Activated naive CD8-positive, alpha-beta T cell treated with anti-CD3 and anti-CD28 coated beads, Interleukin-2, amount 10 ng/mL, durations not matched to agents 7 days and 5 days (primary cell): ENCODE measurements at places on chromosomes 6 and 20. TPM values are rescaled to one million over a fixed set of nuclear protein-coding genes. Genes with fewer than 3 reads are reported as not detected.

Gene FOXQ1
- not detected for total RNA-seq

Gene EYS
- total RNA-seq: not detected

DNA sequence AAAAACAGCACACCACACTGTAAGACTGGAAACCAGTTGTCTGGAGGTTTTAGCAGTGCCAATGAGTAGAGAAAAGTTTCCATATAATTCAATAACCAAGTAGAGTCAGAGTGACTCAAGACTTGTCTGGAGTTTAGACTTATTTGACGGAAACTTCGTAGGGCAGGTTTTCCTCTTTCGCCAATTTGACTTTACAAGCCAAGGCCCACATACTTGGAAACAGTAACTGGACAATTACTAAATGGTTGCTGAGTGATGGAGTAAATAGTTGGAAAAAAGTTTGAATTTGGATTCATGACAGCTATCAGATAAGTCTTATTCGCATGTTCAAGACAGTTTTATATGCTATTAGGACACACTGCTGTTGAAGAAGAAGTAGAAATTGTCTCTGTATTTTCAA is 48.1 kb upstream of the CTAGE9 start:
- DNase-seq: no peak
- H3K27ac ChIP-seq: no peak overlapping the region
- H3K4me3 ChIP-seq: no peak overlapping the region
- H3K27me3 ChIP-seq: peaks cover 20% of the 10 kb centered on the region
- no peaks in the 10 kb centered on the region for H3K36me3 ChIP-seq
- H3K4me1 ChIP-seq: no peaks in the 10 kb centered on the region

- no peak for DNase-seq
- H3K4me3 ChIP-seq: no peak overlapping the region
- H3K4me1 ChIP-seq: peaks cover 31% of the 10 kb centered on the region
- H3K27me3 ChIP-seq: no peaks in the 10 kb centered on the region
- no peak overlapping the region for H3K27ac ChIP-seq
Observed at GRCh38 chr6:45314146-45314545, 14.0 kb upstream of the RUNX2 start.

DNA sequence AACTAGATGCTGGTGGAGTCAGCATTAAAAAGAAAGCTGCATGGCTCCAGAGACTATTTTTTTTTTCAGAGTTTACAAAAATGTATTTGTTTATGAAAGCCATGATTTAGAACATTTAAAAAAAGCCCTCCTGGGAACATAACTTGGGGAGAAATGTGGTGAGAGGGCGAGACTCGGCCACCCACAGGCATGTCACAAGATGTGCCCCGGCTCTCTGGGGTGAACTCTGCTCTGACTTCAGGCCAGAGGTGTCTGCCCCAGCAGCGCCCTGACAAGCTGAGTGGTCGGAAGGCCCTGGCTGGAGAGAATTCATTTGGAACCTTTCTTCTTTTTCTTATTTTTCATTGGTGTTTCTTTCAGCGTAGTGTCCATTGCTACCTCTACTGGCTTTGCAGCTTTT is 21.7 kb upstream of the RFPL4B start:
- H3K27me3 ChIP-seq: peaks cover 20% of the 10 kb centered on the region
- no peaks in the 10 kb centered on the region for H3K36me3 ChIP-seq
- DNase-seq: no peak
- H3K27ac ChIP-seq: no peak overlapping the region

GRCh38 chr6:90219209-90219985 is 77.2 kb downstream of the BACH2 start:
- peaks cover 25% of the 10 kb centered on the region for H3K36me3 ChIP-seq
- no peak for DNase-seq
- no peak overlapping the region for H3K4me3 ChIP-seq
- no peaks in the 10 kb centered on the region for H3K27me3 ChIP-seq

GRCh38 chr6:36063318-36064060 is 35.9 kb downstream of the MAPK14 start:
- H3K27me3 ChIP-seq: no peaks in the 10 kb centered on the region
- H3K36me3 ChIP-seq: peaks cover 35% of the 10 kb centered on the region
- H3K4me1 ChIP-seq: peaks cover 14% of the 10 kb centered on the region

GRCh38 chr20:31573555-31574321 is 31.4 kb upstream of the ID1 start:
- H3K27me3 ChIP-seq: no peaks in the 10 kb centered on the region
- peak overlapping the region; percentile 87 for H3K27ac ChIP-seq
- H3K36me3 ChIP-seq: no peaks in the 10 kb centered on the region
- H3K4me3 ChIP-seq: peak overlapping the region; percentile 93
- H3K4me1 ChIP-seq: peaks cover 18% of the 10 kb centered on the region
- no peak for DNase-seq

Gene HDGFL1
- not detected for total RNA-seq

GRCh38 chr6:7246401-7247178 is 66.4 kb downstream of the SSR1 start:
- H3K4me1 ChIP-seq: peaks cover 9% of the 10 kb centered on the region
- peaks cover 8% of the 10 kb centered on the region for H3K36me3 ChIP-seq
- H3K27ac ChIP-seq: no peak overlapping the region
- H3K4me3 ChIP-seq: no peak overlapping the region
- no peaks in the 10 kb centered on the region for H3K27me3 ChIP-seq

- peaks cover 8% of the 10 kb centered on the region for H3K36me3 ChIP-seq
- peak overlapping the region; percentile 13 for H3K4me3 ChIP-seq
- H3K4me1 ChIP-seq: peaks cover 5% of the 10 kb centered on the region
- H3K27me3 ChIP-seq: peaks cover 81% of the 10 kb centered on the region
- DNase-seq: no peak
- H3K27ac ChIP-seq: no peak overlapping the region
Observed at GRCh38 chr6:84771756-84772356, 7.5 kb upstream of the TBX18 start.

DNA sequence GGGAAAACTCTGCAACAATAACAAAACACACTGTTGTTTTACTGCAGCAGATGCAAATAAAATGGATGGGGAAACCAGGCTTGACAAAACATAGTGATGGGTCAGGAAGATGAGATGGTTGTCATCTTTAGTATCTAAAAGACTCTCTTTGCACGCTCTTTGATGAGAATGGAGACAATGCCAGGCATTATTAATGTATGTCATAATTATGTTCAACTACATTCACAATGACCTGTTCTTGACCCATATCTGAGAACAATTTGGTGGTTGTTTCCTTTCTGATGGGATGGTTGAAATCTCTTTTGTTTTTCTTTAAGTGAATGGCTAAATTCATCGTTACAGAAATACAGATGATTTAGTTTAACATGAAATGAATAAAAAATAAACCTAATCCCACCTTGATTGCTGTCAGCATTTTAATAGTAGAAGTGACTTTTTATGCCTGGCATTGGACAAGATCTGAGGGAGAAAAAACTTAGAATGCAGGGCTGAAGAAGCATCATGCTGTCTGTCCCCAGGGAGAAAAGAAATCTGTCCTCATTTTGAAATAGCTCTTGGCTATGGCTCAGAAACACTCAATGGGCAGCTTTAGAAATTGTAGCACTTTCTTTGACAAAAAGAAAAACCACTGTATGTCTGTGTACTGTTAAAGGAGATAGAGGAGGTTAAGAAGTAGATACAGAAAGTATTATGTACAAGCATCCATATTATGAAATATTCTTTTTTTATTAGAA is 12.4 kb upstream of the GRIK2 start:
- no peak overlapping the region for H3K4me3 ChIP-seq
- no peaks in the 10 kb centered on the region for H3K4me1 ChIP-seq
- no peaks in the 10 kb centered on the region for H3K27me3 ChIP-seq
- no peaks in the 10 kb centered on the region for H3K36me3 ChIP-seq
- H3K27ac ChIP-seq: no peak overlapping the region
- DNase-seq: no peak

DNA sequence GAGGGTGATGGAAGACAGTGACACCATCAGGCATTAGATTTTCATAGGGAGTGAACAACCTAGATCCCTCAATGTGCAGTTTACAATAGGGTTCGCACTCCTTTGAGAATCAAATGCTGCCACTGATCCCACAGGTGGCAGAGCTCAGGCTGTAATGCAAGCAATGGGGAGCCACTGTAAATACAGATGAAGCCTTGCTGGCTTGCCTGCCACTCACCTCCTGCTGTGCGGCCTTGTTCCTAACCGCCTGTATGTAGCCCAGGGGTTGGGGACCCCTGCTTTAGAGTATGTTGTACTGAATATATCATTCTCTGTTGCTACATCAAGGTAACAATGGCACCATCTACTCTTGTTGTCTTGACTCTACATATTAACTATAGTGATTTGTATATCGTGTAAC is 37.1 kb downstream of the TPD52L1 start:
- H3K27me3 ChIP-seq: peaks cover 14% of the 10 kb centered on the region
- H3K27ac ChIP-seq: no peak overlapping the region
- no peaks in the 10 kb centered on the region for H3K36me3 ChIP-seq
- no peak for DNase-seq

Gene GJA10
- total RNA-seq: not detected

DNA sequence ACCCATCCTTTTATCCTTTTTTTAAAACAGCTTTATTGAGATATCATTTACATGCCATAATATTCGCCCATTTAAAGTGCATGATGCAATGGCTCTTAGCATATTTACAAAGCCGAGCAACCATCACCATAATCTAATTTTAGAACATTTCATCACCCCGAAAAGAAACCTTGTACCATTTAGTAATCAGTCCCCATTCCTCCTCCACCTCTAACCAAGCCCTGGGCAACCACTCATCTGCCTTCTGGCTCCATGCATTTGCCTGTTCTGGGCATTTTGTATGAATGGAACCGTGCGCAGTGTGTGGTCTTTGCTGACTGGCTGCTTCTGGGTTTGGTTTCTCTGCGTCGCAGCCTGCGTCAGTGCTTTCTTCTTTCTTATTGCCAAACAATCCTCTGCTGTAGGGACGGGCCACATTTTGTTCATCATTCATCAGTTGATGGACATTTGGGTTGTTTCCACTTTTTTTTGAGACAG is 10.2 kb upstream of the EEF1A2 start:
- peaks cover 6% of the 10 kb centered on the region for H3K4me1 ChIP-seq
- no peak for DNase-seq
- H3K36me3 ChIP-seq: no peaks in the 10 kb centered on the region

Gene NMBR
- total RNA-seq: not detected

DNA sequence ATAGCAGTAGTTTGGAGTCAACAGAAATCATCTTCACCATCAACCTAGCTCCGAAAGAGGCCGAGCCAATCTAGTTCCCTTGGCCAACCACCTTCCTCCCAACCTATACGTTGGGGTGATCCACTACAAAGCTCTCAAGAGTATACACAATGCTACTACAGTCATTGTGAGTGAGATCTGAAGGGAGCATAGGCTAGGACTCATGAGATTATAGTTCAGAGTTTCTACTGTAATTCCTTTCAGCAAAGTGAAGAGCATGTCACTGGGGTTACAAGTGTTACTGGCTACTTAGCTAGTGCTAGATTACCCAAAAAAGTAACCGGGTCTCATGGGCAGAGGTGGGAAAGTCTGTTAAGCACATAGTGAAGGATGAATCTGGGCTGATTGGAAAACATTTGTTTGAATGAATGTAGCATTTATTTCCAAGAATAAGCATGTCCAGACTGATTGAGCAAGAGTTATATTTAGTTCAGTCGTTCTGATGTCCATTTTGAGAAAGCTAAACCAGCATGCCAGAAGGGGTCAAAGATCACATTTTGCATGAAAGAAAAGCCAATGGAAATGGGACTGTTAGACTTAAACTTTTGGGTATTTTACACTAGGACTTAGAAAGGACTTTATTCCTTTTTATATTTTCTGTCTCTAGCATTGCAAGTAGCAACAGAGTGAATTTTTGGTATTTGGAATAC is 10.5 kb upstream of the ESR1 start:
- no peak overlapping the region for H3K4me3 ChIP-seq
- H3K36me3 ChIP-seq: no peaks in the 10 kb centered on the region
- no peak for DNase-seq
- peaks cover 25% of the 10 kb centered on the region for H3K27me3 ChIP-seq
- H3K4me1 ChIP-seq: no peaks in the 10 kb centered on the region
- H3K27ac ChIP-seq: no peak overlapping the region

DNA sequence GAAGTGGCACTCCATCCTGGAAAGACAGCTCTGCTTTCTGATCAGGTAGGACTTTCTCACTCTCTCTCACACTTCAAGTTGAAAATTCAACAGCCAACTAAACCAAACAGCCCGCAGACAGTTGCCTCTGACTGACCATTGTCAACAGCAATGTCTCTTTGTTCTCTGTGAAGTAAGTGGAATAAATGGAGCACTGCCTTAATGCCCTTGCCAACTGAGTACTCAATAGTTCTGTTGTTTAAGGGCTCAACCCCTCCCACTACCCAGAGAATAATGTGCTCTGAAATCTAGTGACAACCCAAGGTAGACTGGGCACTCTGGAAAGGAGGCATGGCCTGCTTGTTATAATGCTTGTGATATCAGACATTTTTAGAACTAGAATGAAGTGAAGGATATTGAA is 16.8 kb upstream of the BCLAF1 start:
- no peaks in the 10 kb centered on the region for H3K4me1 ChIP-seq
- no peak for DNase-seq
- no peak overlapping the region for H3K27ac ChIP-seq
- H3K4me3 ChIP-seq: no peak overlapping the region
- no peaks in the 10 kb centered on the region for H3K36me3 ChIP-seq
- H3K27me3 ChIP-seq: peaks cover 10% of the 10 kb centered on the region

- no peak overlapping the region for H3K4me3 ChIP-seq
- no peaks in the 10 kb centered on the region for H3K27me3 ChIP-seq
- no peak overlapping the region for H3K27ac ChIP-seq
- H3K4me1 ChIP-seq: no peaks in the 10 kb centered on the region
Observed at GRCh38 chr6:109081516-109082187, 13.0 kb downstream of the SESN1 start.

Gene SFTA2
- total RNA-seq: not detected

Gene RIPOR2
- total RNA-seq: 181 TPM

Gene MCCD1
- not detected for total RNA-seq

GRCh38 chr6:21612067-21612745 is 18.7 kb downstream of the SOX4 start:
- no peaks in the 10 kb centered on the region for H3K36me3 ChIP-seq
- H3K4me3 ChIP-seq: no peak overlapping the region
- H3K27me3 ChIP-seq: peaks cover 2% of the 10 kb centered on the region
- no peak overlapping the region for H3K27ac ChIP-seq
- DNase-seq: no peak
- H3K4me1 ChIP-seq: no peaks in the 10 kb centered on the region

Gene HLA-DQA1
- 3.9 TPM for total RNA-seq

DNA sequence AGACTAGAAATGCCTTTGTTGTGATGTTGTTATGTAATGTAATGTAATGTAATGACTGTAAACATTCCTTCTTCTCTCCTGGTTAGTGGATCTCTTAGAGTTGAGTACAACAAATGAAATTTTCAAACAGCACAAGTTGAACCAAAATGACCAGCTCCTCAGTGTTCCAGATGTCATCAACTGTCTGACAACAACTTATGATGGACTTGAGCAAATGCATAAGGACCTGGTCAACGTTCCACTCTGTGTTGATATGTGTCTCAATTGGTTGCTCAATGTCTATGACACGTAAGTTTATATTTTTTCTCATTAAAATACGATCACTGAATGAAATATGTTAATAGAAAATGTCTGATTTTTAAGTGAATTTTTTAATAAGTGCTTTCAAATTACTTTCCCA is 496.7 kb downstream of the UTRN start:
- peaks cover 1% of the 10 kb centered on the region for H3K4me1 ChIP-seq
- DNase-seq: no peak
- H3K27ac ChIP-seq: no peak overlapping the region
